NCI-H446 (cell line): ENCODE measurements at places on chromosomes 1 and 21.

DNA sequence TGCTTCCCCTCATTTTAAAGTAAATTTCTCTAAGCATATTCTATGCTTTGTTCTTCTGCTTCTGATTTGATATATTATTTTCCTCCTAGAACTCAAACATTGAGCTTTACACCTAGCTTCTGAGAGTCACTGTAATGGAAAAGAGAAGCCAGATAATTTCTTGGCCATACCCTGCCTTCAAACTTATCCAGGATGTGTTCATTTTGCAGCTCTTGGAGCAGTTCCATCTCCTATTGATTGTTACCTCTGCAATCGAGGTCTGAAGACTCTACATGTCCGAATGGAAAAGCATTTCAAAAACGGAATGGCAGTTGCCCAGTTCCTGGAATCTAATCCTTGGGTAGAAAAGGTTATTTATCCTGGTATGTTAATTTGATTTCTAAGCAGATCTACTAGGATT lies 20.8 kb downstream of the CTH start:
- DNase-seq = no peak

GRCh38 chr21:33688353-33688752 lies 46.1 kb downstream of the ITSN1 start:
- no peak for DNase-seq

DNA sequence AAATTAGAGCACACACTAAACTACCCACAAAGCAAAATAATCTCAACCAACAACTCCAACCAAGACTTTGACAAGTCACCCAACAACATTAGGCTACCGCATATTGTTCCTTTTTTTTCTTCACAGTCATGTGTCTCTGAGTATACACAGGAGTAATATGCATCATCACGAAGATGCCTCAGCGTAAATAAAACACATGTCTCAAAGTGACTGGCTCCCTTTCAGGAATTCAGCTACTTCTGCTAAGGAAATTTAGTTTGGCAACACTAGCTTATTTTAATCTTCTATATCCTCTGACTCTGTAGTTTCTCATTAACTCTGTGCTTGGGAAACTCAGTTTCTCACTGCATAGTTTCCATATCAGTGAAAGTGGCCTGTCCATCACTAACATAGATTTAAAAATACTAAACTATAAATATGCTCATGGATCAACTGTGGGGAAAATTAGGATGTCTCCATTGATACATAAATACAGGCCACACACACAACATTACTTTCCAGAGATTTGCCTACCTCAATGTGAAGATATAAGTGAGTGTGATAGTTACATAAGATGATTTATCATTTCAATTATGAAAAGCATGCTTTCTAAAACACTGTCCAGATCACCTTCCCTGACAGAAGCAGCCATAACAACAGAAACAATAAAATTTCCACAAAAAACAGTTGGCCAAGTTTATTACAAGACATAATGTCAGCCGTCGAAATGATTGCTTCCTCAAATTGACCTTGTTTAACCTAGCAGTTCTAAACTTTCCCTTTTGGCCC lies 113.2 kb downstream of the PTGER3 start:
- no peak for DNase-seq

DNA sequence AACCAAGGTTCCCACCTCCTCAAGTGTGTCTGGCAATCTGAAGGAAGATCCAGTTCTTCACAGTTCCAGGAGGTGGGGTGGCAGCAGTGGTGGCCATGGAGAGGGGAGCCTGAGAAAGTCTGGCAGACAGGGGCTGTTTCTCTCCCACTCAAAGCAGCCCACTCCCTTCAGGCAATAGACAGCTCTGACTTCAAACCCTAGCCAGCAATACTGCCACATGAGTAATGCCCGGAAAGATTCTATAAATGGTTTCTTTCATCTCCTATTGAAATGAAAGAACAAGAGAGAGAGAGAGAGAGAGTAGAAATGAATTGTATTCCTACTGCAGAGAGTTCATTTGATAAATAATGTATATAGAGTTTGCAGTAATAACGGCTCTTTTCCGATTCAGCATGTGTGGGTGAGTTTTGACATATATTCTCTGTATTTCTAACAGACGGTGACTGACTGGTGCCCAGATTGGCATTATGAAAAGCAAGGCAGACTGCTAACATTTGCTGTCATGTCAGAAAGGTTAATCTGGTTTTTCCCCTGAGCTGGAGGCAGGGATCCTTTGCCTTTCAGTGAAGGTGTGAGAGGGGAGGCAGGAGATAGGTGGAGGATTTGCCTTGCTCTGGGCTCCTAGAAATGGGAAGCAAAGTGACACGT lies 267.1 kb upstream of the KIAA0040 start:
- DNase-seq = no peak

- DNase-seq = no peak
These were observed 30.5 kb downstream of the STUM start for GRCh38 chr1:226578946-226579578.

DNA sequence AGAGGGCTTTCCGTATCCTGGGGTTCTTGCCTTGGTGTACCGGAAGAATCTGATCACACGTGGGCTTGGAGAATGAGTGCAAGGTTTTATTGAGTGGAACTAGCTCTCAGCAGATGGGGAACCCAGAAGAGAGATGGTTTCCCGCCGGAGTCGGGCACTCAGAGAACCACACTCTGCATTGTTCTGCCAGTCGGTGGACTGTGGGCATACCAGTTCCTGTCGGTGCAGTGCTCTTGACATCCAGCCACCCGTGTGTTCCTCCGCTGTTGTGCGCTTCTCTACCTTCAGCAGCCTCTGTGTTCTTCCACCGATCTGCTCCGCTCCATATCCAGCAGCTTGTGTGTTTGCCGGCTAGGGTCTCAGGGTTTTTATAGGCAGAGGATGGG lies 10.8 kb upstream of the PPIE start:
- DNase-seq = no peak

DNA sequence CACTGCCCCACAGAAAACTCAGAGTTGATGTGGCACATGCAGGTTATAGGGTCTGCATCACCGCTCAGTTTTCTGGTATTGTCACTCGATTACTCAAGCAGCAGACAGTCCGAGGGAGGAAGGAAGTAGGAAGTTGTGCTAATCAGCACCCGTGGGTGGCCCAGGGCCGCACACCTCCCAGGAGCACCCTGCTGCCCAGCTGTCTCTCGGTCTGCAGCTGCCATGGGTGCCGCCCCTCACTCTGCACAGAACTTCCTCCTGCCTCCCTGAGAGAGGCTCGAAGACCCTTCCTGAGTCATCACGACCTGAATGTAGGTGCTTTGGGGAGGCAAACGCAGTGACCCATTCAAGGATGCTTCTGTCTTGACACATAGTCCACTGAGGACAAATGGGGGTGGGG lies 4.2 kb upstream of the TFF3 start:
- DNase-seq = no peak

DNA sequence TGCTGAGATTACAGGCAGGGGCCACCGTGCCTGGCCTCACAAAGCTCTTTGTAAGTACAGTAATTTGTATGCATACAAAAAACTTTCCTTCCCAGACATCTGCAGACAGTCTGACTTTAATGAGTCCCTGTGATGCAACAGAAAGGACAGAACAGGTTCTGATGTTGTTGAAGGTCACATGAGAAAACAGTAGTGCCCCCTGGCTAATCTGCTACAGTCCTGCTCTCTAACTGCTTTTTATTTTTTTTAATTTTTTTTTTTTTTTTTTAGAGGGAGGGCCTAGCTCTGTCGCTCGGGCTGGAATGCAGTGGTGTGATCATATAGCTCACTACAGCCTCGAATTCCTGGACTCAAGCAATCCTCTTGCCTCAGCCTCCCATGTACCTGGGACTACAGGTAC lies 36.7 kb downstream of the ACBD3 start:
- DNase-seq = no peak

DNA sequence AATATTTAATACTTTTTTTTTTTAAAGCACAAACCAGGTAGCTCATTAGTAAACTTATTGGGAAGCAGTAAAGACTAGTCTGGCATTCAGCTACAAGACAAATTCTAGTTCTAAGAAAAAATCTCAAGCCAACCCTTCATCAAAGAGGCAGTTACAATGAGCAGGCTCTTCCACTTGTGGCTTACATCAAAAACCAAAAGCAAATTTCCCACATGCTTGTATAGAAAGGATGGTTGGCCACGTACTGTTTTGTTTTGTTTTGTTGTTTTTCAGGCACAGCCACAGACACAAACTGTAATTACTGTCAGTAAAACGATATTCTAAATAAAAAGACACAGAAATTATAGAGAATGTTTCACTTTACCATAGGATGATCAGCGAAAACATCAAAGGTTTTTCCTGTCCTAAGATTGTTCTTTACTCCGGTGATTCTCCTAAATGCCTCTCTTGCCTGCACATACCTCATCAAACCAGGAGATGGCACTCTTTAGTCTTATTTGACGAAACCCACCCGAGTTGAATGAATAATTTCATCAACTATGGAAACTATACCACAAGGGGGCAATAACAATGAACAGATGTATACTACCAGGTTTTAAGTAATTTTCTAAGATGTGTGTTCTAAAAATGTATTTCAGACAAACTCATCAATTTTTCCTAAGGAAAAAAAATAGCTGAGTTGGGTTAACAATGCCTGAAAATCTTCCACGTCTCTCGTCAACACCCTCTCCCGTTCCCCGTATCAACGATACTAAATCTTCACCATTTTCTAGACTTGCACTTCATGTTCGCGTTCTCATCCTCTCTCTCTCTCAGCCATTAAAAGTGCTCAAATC lies 26.9 kb downstream of the RPL5 start:
- DNase-seq = peak; percentile 87

DNA sequence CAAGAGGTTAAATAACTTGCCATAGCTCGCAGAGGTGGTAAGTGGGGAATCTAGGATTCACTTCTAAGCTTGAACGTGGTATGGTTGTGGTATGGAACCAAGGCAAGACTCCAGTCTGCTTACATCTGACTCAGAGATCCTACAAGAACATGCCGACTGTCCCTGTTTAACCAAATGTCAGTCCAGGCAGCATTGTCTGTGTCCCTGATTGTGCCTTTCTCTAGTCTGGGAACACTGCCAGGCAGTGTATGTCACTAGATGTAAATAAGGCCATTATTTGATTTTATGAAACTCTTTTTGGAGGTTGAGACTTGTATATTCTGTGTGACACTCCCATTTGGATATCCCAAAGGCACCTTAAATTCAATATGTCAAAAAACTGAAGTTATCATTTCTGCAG lies 96.0 kb downstream of the NOS1AP start:
- no peak for DNase-seq

DNA sequence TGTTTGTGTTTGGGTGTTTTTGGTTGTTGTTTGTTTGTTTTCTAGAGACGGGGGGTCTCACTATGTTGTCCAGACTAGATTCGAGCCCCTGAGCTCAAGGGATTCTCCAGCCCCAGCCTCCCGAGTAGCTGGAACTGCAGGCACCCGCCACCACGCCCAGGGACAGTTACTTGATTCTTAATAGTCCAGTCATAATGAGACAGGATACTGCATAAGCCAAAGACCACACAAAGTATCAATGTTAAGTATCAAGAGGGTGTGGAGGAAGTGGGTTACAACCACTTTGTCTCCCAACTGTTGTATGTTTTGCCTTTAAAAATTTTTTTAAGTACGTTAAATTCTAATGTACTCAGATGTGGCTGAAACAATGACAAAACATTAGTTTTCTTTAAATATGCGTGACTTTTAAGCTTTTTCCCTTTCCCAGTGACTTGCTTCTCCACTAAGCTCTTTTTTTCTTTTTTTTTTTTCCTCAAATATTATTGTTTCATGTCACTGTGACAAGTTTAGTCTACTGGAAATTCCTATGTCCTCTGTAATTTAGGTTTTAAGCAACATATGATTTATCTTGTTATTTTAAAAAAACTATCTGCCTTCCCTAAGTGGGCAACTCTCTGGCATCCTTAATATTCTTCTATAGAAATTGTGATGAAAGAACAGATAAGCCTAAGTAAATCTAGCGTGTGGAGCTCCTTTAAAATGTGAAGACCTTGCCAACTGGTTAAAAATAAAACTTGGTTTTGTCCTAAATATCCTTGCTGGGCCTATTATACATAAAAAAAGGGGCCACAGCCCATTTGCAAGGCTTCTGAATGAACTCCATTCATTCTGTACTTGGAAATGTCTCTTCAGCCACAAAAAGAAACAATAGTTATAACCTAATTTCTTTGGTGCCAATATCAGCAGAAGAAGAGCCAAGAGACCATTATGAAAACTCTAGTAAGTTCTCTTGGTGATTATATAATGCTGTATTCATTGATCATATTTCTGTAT lies 56.2 kb upstream of the DPH5 start:
- no peak for DNase-seq

DNA sequence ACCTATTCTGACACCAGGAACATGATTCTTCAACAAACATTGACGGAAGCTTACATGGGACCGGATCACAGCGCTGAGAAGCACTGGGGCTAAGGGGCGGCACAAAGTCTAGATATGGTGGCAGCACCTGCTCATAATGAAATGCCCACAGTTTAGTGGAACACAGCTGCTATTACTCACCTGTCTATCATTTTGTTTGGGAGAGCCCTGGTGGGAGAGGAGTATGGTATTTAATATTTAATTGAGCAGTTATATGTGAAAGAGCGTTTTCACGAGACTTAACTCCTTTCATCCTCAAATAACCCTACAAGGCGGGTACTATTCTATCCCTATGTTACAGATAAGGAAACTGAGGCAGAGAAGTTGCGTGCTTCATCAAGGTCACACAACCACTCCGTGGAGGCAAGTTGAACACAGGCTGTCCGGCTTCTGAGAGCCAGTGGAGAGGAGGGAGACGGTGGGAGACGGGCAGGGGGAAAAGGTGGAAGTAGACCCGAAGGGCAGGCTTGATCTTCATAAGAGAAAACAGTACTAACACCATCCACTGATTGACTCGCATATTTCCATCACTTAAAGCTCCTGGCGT lies 790 bp upstream of the TSNAX start:
- DNase-seq = no peak

GRCh38 chr1:6523566-6523965 lies 30.7 kb downstream of the NOL9 start:
- peak; percentile 29 for DNase-seq

GRCh38 chr1:7462617-7463016 lies 308.5 kb upstream of the VAMP3 start:
- DNase-seq = no peak

DNA sequence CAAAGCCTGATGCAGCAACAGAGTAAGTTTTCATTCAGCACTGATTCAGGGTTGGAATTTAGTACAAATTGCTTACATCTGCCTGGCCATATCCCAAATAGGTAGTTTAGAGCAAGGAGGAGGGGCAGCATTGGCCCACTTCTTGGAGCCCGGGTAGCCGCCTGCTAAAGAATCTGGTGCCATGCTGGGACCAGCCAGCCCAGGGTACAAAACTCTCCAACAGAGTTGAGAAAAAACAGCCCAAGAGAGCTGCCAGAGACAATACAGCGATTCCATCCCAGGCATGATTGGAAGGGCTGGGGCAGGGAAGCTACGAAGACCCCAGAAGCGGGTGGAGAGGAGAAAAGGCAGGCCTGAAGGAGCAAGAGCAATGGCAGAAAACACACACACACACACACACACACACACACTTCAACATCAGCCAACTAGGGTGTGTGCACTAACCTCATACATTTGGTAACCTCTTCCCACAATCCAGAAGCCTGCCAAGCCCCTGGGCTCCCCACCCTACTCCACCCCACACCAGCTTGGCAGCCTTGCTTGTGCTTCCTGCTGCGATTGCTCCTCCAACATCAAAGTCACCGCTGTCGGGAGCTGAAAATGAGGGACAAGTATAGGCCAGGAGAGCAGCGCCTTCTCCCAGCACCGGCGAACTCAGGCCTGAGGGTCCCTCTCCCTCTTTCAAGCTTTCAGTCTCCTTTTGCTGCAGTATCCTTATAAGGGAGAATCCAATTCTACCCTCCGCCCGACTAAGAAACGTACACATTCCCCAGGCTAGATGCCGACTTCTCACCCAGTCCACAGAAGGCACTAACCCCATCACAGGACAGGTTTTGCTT lies 1.2 kb downstream of the PIK3C2B start:
- peak; percentile 63 for DNase-seq
